ENCODE measurements at places on chromosomes 1 and 21.
A peak's percentile ranks its signal among the peaks of the same experiment; 100 is the strongest.

- DNase-seq: no peak
Observed at GRCh38 chr1:25360596-25361581, 22.8 kb downstream of the TMEM50A start.

- DNase-seq: peak; percentile 69
Observed at GRCh38 chr1:226444901-226445300, 37.0 kb upstream of the PARP1 start.

- DNase-seq: no peak
Observed at GRCh38 chr1:13583966-13584791, 547 bp downstream of the PDPN start.

GRCh38 chr1:10064416-10065343, 31.9 kb downstream of the UBE4B start:
- DNase-seq: no peak

DNA sequence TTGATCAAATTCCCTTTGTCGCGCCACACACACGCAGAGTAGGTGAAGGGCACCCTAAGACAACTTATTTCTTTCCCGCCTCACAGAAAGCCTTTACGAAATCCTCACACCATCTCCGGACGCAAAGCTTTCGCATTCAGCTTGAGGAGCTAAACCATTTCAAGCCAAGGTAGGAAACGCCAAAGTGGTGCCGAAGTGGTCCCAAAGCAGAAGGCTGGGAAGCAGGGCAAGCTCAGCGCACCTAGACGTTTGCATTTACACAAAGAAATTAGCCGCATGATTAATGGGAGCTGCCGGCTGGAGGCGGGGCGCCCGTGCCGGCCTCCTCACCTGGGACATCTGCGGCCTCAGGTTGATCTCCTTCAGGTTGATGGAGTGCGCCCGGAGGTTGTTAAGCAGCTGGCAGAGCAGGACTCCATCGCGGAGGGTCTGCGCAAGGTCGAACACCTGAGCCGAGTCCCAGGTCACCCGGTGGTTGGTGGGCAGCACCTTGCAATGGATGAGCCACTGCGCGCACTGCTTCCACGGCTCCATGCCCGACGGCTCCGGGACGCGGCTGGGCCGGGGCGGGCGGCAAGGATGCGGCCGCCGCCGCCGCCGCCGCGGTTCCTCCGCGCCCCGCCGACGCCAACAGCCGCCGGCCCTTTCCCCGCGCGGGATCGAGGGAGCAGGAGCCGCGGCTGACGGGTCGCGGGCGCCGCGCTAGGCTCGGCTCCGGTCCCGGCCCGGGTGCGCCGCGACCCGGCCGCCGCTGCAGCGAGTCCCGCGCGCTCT, 457 bp downstream of the VAV3 start:
- DNase-seq: peak; percentile 48

- no peak for DNase-seq
Observed at GRCh38 chr1:53878492-53879105, 11.0 kb downstream of the YIPF1 start.

GRCh38 chr1:192140382-192140781, 17.9 kb upstream of the RGS18 start:
- no peak for DNase-seq

GRCh38 chr1:3604997-3605823, 6.1 kb downstream of the MEGF6 start:
- DNase-seq: no peak

DNA sequence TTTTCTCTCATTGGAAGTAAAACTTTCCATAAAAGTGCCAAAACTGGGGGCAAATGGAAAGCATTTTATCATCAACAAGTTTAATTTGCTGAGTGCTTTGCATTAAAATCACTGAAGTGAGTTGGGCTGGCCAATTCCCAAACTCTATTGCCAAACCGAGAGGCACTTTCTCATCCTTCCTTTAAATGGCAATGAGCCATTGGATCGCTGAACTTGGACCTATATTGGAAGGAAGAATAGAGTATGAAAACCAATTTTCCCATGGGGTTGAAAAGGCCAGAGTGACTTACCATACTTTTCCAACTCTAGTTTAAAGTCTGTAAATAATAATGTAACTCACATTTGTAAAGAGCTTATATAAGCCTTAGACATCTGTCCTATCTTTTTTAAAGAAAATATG, 189.1 kb upstream of the C1orf87 start:
- no peak for DNase-seq

- DNase-seq: no peak
Observed at GRCh38 chr21:36640721-36641244, 58.1 kb upstream of the SIM2 start.

DNA sequence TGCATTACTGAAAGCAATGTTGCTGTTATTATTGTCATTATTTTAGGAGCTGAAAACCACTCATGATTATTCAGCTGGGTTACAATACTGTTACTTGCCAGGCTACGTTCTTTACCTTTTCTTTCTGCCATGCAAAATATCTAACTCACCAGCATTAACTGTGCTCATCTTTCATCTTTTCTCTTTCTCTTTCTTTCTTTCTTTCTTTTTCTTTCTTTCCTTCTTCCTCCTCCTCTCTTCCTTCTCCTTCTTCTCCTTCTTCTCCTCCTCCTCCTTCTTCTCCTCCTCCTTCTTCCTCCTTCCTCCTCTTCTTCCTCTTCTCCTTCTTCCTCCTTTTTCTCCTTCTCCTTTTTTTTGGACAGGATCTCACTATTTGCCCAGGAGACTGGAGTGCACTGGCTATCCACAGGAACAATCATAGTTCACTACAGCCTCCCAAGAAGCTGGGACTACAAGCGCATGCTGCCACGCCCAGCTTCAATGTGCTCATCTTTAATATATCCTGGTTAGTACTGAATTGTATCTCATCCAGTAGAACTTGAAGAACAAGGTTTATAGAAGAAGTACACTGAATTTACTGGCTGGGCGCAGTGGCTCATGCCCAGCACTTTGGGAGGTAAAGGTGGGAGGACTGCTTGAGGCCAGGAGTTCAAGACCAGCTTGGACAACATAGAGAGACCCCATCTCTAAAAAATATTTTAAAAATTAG, 6.9 kb upstream of the ZMYM4 start:
- no peak for DNase-seq

- DNase-seq: peak; percentile 26
Observed at GRCh38 chr1:46102769-46103476, 29.5 kb downstream of the PIK3R3 start.

- DNase-seq: peak; percentile 61
Observed at GRCh38 chr1:205285381-205286101, 36.0 kb downstream of the NUAK2 start.

GRCh38 chr1:57294177-57294576, 129.7 kb downstream of the DAB1 start:
- no peak for DNase-seq

DNA sequence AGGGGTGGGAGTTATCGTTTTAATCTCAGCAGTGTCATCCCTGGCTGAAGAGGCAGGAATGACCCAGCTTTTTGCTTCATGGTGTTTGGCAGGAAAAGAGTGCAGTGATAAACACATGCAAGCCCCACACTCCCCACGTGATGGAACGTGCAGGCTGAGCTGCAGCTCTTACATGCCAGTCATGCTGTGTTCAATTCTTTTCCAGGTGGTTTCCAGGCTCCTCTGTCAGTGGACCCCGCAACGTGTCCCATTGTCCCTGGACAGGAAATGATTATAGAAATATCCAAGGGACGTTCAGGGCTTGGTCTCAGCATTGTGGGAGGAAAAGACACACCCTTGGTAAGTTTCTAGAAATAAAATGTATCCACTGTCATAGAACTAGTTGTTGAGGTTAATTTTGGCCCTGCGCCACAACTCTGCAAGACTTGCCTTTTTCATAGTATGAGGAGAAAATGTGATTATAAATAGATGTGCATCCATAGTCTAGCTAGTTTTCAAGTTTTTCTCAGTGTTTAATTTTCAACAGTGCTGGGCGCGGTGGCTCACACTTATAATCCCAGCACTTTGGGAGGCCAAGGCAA, 110.2 kb upstream of the L1TD1 start:
- DNase-seq: no peak

DNA sequence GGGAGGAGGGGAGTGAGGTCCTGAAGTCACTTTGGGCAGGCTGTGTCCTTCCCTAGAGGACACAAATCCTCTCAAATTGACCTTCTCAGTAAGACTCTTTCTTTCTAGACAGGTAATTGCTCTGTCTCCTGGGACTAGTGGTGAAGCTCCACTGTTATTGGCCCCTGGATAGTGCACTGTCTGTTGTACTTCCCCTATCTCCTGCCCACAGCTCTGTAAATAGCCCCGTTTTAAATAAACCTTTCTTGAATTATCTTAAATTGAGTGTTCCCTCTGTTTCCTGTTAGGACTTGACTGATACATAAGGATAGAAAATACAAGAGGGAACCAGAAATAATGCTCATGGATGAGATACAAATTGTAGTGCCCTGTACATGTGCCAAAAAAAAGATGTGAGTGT, 229.5 kb upstream of the USP24 start:
- no peak for DNase-seq

DNA sequence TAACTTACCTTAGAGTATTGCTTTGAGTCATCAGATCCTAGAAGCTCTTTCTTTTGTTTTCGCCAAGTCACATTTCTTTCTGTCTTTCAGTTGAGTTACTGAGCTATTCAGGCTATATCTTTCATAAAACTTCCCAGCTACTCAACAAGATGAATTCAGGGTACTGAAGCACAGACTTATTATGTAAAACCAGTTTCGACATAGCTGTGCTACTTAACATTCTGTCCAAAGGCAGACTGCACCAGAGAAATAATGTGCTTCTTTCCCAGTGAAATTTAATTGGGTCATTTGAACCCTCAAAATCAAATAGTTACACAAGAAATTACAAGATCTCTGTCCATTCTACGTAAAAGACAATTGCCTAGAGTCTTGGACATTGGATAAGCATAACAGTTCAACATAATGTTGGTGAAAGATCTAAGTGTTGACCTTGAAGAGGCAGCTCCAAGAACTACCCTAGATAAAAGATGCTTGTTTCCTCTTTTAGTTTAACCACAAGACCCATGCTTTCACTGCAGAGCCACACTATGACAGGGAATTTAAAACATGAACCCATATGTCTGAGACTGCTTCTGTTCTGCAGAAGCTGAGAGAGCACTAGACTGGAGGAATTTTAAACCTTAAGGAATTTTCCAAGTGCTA, 163.2 kb downstream of the LRRC40 start:
- no peak for DNase-seq

DNA sequence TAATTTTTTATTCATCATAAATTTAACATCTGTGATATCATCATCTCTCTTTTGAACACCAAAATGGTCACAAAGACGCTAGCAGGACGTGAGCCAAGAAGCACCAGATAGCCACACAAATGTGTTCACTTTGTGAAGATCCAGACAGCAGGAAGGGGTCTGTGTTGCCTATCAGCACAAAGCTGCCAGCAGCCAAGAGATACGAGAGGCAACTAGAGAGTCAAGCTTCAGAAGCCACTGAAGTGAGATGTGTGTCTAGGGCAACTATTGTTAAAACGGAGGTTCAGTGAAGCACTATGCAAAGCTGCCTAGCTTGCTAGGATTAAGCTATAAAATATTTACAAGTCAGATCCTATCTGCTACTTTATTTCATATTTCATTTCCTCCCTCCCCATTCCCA, 45.3 kb downstream of the NDC1 start:
- no peak for DNase-seq

DNA sequence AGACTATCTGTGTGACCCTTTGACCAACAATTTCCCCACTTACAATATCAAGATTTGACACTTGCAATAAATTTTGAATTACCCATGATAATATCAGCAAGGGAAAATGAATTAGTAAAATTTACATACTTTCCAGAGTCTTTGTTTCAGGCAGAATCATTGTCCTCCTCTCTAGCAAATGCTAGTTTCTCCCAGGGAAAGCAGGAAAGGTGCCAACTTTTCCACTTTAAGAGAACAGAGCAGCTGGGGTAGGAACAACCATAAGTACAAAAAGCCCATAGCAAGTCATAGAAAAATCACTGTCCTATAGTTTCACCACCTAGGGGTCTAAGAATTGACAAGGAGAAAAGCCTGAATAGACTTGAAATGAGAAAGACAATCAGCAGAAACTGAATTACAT, 67.1 kb upstream of the GUCA2B start:
- DNase-seq: no peak

GRCh38 chr1:235822685-235823084, 44.0 kb downstream of the LYST start:
- DNase-seq: no peak

- DNase-seq: no peak
Observed at GRCh38 chr1:192080684-192081083, 77.6 kb upstream of the RGS18 start.

DNA sequence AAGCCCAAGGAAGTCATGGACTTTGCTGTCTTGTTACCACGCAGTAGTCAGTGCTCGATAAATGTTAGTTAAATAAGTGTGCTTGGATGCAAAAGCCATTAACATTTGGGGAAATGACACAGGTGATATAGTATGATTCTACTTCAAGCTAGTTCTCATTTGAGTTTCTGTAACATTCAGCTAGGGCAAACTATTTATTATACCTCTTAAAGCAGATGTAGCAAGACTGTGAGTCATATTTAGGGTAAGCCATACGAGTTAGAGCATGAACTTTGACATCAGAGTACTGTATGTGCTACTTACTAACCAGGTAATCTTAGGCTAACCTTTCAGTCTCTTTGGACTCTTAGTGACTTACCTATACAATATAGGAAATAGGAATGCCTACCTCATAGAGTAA, 21.0 kb downstream of the CLCA4 start:
- DNase-seq: no peak

DNA sequence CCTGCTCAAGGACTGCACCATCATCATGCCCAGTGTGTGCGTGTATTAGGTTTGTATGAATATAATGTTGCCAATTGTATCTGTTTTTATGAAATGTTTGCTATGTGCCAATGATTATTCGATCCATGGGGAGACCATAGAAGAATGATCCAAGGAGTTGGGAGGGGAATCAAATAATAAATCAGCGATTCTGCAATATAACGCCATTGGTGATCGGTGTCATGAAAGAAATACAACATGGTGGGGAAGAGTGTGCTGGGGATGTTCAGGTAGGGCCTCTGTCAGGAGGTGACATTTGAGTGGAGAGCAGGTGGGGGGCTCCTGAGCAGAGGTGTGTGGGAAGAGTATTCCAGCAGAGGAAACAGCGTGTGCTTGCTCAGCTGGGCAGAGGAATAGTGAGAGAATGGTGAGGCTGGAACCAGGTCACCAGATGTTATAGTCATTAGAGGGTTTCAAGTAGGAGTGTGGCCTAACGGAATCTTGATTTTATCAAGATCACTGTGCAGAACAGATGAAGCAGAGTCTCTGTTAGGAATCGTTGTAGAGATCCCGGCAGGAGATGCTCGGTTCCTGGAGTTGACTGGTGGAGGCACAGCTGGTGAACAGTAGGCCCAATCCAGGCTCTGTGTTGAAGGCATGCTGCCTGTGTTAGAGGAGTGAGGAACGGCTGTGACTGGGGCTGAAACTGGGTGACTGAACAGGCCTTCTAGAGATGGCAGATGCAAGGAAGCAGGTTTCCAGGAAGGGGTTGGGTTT, 2.9 kb upstream of the ZNF496 start:
- DNase-seq: no peak

GRCh38 chr1:208820580-208821212, 576.5 kb upstream of the PLXNA2 start:
- no peak for DNase-seq

GRCh38 chr1:7549277-7550161, 221.6 kb upstream of the VAMP3 start:
- DNase-seq: peak; percentile 69

- DNase-seq: no peak
Observed at GRCh38 chr21:27061770-27062169, 94.9 kb upstream of the ADAMTS5 start.

- DNase-seq: no peak
Observed at GRCh38 chr1:7751174-7751573, 19.9 kb upstream of the VAMP3 start.

Measured in stimulated activated CD8-positive, alpha-beta memory T cell treated with anti-CD3 and anti-CD28 coated beads, Interleukin-4, amount 100 ng/mL, for 48 hours (primary cell).